ENCODE measurements at places on chromosomes 11 and 22.

DNA sequence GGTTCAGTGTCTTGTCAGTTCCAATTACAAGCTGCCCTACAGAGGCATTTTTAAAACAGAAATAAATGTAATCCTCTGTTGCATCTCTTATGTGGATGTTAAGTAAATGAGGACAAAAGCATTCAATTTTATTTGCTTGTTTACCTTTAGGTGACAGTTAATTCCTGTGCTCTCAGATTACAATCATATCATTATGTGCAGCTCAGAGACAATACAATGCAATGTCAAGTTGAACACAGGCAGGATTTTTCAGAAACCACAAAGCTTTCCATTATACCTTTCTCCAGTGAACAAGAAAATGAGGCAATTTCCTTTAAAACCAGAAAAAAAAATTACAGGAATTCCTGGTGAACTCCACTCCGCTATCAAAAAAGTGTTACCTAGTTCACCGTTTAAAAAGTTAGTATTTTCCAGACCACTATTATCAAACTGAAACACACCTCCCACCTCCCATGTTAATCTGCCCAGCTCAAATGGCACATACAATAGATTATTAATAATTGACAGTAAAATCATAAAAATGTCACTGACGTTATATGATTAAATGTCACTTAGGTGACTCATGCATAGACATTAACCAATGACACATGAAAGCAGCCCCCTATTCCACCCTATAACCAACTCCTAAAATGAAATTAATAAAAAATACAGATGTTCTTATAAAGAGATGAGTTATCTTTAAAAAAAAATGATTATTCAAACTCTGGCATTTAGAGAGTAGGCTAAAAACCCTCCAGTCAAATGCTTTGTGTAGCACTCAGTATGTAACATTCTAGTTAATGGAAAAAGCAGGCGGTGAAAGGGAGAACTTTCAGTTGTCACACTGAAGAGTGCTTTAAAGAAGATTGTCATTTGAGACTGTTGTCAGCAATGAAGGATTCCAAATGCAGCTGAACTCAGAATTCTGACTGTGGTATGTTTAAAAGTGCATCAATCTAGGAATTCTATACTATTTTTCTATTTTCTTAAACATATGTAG, 98.6 kb downstream of the MUC15 start:
- no peak for DNase-seq

- no peak for DNase-seq
Observed at GRCh38 chr22:20584872-20585638, 77.6 kb downstream of the MED15 start.

DNA sequence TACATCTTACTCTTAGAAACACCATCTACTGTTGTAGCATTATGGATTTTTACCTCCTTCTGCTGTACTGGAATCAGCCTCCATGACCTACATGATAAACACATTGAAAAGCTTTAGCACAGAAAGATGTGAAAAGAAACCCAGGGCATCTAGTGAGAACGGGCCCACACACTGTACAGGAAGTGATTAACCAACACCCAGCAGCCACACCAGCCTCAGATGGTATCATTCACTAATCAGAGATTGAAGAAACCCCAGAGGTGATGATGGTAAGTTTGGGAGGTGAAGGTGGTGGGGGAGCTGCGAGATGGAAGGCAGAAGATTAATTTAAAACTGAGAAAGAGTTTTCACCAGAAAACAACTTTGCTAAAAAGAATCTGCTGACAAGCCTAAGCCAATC, 46.1 kb downstream of the RASSF10 start:
- no peak for DNase-seq

GRCh38 chr22:47082505-47082904, 320.1 kb downstream of the TBC1D22A start:
- DNase-seq = no peak

GRCh38 chr11:35487532-35488078, 37.8 kb downstream of the PAMR1 start:
- DNase-seq = no peak

- DNase-seq = no peak
Observed at GRCh38 chr11:120172054-120172911, 34.4 kb upstream of the TRIM29 start.

DNA sequence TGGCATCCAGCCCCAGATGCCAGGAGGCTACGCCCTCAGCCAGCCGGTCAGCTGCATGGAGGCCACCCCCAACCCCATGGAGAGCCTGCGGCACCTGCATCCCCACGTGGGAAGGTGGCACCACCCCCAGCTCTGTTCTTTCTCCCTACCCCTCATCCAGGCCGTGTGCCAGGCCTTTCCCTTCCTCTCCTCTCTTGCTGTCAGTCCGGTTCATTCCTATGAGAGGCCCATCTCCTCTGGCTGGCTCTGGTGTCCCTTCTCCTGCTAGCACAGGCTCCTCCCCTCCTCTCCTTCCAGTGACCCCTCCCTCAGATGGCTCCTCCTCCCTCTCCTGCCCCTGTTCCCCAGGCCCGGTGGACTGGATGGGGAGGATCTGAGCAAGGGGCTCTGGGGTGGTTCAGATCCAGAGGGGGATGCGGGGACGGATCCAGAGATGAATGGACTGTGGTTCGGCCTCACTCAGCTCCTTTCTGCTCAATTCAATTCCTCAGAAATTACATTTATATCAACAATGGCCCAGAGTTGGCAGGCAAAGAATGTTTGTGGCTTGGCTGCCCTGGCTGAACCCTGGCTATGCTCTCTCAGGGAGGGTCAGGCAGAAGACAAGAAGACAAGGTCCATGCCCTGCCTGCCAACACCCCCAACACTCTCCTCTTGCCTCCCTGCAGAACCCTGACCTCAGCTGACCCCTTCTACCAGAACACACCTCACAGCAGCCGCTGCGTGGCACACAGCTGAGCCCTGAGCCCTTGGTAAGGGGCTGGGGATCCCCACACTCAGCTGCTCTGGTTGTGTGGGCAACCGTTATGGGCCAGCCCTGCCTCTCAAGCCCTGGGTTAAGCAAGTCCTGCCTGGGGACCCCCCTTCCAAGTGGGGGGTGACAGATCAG, 18.5 kb upstream of the LRRC10B start:
- peak; percentile 43 for DNase-seq

- DNase-seq = no peak
Observed at GRCh38 chr11:27514558-27514957, 8.0 kb upstream of the LIN7C start.

GRCh38 chr22:48825802-48826520, 1001.7 kb downstream of the BRD1 start:
- no peak for DNase-seq

DNA sequence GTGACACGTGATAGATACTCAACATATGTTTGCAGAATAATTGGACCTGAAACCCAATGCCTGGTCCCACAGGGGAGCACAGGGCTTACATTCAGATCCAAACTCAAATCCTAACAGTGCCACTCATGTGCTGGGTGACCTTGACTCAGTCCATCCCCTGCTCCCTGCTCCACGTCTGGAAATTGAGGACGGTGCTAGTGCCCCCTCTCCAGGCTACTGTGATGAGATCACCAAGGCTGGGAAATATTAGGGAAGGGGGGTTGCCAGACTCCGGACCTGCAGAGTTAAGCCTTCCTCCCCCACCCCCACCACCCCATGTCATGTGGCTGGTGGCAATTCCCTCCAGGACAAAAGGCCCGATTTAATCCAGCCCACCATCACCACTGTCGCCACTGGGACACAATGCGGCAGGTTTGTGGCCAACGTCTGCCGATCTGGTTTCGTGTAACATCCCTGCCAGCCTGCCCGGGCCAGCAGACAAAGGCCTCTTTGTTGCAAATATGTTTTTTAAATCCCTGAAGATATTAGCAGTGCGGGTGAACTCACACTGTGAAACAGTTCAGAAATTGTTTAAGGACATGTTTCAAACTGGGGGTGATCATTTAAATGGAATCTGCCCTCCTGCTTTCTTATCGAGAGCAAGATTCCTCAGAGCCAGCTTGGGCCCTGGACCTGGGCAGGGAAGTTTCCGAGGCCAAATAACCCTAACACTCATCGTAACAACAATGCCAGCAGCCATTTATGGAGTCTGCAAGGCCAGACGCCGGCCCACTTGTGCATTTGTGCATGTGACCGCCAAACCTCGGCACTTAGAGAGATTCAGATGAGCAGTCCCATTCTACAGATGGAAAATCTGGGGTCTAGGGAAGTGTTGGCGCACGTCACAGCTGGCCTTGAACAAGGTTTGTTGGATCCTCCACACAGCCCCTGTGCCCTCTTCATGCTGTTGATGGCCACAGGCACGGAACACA, 19.6 kb upstream of the MN1 start:
- no peak for DNase-seq

DNA sequence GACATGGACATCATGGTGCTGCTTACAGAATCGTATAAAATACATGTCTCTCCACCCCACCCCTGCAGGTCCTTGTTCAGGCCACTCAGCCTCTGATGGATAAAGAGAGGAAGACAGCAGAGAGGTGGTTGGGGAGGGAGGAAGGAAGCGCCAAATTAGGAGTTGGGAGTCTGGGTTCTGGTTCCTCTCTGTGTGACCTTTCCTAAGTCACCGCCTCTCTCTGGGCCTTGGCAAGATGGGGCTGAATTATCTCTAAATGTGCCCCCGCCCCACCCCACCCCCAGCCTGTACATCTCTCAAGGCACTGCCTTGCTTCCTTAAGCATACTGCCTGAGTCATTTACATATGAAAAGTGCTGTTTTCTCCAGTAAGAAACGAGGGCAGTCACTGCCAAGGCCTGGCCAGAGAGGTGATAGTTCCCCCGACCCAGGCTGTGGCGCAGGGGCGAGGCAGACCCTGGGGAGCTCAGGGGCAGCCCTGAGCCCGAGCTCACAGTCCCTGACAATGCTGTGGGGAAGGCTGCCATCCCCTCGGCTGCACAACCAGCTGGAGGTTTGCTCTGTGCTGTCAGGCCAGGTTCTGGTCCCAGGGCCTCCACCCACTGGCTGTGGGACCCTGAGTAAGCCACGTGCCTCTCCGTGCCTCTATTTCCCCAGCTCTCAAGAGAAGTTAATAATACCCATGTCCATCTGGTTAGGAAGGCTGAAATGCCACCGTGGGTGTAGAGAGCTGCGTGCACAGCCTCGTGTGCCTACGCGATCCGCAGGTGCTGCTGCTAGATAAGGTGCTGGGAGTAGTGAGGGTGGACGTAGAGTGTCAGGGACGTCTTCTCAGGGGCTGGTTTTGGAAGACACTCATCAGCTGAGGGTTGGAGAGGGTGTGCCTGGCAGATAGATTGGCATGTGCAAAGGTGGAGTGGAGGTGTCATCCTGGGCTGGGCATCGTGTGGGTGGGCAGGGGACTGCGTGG, 55.3 kb downstream of the CACNA1I start:
- no peak for DNase-seq

GRCh38 chr11:118128721-118129470, 23.7 kb downstream of the SCN4B start:
- DNase-seq = no peak

GRCh38 chr11:44775366-44775984, 48.7 kb downstream of the TSPAN18 start:
- no peak for DNase-seq

DNA sequence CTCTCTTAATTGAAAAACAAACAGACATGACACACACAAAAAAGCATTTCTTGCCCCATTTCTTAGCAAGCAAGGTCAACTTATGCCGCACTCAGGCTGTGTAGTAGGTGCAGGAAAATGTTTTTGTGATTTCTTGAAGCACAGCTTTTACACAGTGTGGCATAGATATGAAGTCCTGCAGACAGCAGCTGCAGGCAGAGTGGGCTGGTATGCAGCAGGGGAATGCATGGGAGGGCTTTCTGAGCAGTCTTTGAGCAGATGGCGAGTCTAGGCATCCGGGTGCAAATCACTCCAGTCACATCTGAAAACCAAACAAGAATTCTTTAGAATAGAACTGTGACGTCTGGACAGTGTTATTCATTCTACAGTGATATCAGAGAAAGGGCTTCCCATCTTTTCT, 87.5 kb downstream of the BLID start:
- no peak for DNase-seq

DNA sequence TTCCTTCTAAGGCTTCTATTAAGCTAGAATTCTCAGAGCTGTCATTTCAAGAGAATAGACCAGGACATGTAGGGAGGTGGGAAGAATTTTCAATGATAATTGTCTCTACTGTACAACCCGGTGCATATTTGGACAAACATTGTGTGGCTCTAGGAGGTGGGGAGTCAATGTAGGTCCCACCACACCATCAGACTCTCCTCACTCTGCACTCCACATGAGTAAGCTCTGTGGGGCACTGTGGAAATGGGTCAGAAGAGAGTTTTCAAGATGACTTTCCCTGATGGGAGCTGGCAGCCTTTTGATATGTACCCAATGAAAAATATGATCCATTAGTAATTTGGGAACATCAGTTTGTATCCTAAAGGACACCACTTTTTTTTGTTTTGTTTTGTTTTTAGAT, 33.2 kb downstream of the OR2AG2 start:
- DNase-seq = no peak

- DNase-seq = no peak
Observed at GRCh38 chr11:17396598-17397310, 8.3 kb upstream of the KCNJ11 start.

DNA sequence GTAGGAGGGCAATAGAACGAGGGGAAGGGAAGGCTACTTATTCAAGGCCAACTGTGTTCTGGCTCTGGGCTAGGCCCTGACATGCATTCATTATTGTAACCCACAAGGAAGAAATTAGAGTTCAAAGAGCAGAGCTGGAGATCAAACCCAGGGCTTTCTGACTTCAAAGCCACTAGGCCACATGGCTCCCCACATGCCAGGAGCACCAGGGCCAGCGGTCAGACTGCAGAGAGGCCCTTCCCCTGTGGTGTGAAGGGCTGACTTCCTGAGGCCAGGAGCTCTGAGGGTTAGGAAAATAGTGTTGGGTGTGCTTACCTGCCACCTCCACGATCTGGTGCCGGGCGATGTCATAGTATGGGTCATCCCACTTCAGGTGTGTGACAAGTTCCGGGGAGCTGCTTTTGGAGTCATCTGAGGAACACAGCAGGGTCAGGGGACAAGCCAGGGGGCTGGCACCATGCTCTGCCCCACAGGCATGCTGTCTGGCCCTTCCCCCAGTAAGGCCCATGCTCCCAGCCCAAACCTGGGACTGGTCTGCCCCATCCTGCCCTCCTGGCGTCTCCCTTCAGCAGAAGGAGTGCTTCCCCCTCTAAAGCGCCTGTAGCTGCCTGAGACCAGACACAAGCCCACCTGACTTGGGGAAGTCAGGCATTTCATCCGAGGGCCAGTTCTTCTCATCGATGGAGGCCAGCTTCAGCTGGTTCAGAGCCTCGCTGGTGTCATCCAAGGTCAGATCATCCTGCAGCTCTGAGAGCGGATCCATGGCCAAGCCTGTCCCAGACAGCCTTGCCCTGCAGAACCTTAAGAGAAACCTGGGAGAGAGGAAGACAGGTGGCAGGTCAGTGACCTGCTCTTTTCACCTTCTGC, 4.8 kb downstream of the ARHGAP1 start:
- DNase-seq = no peak

Data from stromal cell of bone marrow (primary cell).